ENCODE measurements at places on chromosomes 11 and 22.

- peak; percentile 76 for DNase-seq
These were observed 179.4 kb downstream of the CADM1 start for GRCh38 chr11:115324581-115325432.

GRCh38 chr11:120936356-120936755 is 87.5 kb upstream of the TBCEL start:
- no peak for DNase-seq

DNA sequence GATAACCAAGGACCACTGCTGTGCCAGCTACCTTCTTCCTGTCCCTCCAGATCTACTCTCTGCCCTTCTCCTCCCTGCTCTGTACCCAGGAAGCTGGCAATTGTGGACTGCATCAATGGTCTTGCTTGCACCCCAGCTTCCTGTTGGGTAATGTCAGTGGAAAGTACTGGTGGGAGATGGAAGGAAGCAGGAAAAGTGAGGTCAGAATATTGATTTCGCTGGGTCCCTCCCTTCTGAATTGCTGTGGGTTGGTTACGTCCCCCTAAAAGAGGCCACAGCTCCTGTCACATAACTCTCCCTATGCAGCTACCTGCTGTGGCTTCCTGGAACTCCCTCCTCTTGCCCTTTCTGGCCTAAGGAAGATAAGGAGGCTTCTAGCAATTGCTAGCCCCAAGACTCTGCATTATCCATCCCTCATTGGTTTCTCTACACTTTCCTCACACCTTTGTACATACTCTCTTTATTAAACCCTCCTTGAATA is 81.2 kb downstream of the RASSF10 start:
- no peak for DNase-seq

- DNase-seq: no peak
These were observed 23.5 kb downstream of the CPT1A start for GRCh38 chr11:68818181-68818580.

DNA sequence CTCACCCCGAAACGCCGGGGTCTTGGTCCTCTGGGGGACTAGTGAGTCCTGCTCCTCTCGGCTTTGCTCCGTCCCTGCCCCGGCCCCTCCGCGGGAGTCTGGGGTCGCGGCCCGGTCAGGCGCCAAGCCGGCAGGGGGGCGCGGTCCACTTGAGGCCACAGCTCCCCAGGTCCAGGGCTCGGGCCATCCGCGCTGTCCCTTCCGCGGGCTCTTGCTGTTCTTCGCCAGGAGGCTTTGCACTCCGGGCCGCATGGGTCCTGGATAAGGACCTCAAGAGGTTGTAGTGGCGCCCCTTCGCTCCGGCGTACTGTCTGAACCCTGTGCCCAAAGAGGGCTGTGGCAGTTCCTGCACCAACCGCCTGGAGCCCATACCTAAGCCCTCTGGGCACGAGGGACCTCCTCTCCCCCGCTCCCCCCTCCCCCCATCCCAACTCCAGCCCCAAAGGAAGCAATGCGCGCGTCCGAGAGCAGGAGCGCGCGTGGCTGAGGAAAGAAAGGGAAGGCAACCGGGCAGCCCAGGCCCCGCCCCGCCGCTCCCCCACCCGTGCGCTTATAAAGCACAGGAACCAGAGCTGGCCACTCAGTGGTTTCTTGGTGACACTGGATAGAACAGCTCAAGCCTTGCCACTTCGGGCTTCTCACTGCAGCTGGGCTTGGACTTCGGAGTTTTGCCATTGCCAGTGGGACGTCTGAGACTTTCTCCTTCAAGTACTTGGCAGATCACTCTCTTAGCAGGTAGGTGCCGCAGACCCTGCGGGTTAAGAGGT is at the start of gene ADM:
ADM (plus strand) TSS at position 579 of the 767 bp plus-strand sequence. CDS start 628 bp downstream, outside the sequence.
- DNase-seq: peak; percentile 97

DNA sequence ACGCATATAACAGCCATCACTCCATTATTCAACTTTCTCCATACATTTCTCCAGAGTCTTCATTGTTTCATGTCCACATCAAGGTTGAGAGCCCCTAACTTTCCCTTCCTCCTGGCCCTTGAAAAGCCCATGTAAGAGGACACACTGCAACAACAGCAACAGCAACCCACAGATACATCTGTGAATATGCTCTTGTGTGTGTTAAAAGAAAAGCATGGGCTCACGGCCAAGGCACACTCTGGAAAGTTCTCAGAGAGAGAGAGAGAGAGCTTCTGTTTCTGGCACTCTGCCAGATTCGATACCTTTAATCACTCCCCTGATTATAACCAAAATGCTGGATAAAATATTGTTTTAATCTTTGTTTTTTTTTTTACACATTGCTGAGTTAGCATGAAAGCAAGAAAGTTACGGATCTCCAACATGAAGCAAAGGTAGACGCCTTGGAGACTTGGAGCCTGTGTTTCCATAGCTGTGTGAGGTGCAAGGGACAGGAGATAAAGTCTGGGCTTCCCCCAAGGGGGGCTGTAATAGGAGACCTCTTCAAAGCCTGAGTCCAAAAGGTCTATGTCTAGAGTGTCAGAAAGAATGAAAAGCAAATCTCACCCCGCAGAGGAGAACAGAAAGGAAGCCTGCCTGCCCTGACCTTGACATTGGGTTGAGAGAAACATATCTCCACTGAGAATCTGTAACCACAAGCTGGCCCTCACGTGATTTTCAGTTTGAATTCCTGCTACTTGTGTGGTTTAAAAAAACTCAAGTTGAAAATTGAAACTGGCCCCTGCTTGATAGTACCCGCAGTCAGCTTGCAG is 33.7 kb upstream of the MPPED1 start:
- DNase-seq: peak; percentile 4

- peak; percentile 76 for DNase-seq
These were observed 737 bp upstream of the STIP1 start for GRCh38 chr11:64185175-64185692.

DNA sequence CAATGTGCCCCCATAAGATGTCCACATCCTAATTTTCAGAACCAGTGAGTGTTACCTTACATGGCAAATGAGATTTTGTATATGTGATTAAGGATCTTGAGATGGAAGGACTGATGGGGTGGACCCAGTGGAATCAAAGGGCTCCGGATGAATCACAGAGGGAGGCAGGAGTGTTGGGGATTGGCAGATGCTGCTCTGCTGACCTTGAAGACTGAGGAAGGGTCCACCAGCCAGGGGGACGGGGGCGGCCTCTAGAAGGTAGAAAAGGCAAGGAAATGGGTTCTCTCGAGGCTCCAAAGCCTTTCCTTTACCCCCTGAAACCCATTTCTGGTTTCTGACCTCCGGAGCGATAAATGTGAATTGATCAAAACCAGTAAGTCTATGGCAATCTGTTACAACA is 18.8 kb downstream of the TMEM218 start:
- DNase-seq: no peak

DNA sequence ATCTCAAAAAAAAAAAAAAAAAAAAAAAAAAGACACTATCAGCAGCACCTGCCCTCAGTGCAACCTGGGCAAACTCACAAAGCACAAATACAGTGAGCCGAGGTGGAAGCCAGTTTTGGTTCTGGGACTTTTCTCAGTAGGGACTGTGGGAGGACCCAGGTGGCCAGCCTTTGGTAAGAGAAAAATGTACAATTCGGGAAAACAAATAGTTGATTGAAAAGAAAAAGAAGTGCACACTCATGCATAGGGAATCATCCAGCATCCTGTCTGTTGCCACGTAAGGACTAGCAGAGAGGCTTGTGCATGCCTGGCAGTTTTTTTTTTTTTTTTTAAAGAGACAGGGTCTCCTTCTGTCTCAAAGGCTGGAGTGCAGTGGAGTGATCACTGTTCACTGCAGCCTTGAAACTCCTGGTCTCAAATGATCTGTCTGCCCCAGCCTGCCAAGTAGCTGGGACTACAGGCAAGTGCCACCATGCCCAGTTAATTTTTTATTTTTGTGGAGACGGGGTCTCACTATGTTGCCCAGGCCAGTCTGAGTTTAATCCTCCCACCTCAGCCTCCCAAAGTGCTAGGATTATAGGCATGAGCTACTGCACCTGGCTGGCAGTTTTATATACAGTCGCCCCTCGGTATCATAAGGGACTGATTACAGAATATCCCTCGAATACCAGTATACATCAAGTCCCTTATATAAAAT is 36.7 kb downstream of the TPST2 start:
- DNase-seq: peak; percentile 92

GRCh38 chr11:126129727-126130671 is 67.3 kb upstream of the CDON start:
- no peak for DNase-seq

- no peak for DNase-seq
These were observed 17.2 kb downstream of the POLR3H start for GRCh38 chr22:41526830-41527799.

DNA sequence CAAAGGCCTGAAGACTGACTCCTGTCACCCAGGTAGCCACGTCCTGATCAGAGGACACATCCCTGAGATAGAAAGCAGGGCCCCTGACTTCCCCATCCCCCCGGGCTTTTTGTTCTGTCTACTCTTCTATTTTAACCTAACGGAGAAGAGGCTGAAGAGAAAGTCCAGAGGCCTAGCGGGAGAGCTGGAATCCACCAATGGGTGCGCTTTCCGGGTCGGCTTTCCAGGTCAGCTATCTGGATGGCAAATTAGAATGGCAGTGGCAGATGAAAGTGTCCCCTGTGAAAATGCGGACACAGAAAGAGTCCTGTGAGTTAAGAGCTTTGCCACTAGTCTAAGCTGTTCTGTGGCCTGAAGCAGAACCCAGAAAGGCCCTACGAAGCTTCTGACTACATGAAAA is 13.1 kb upstream of the SERPING1 start:
- DNase-seq: no peak

GRCh38 chr11:68303083-68303482 is 9.3 kb upstream of the LRP5 start:
- DNase-seq: no peak

- no peak for DNase-seq
These were observed 2.1 kb downstream of the ARHGEF12 start for GRCh38 chr11:120338107-120338933.

GRCh38 chr22:47408409-47408808 is 646.0 kb downstream of the TBC1D22A start:
- DNase-seq: no peak

- DNase-seq: no peak
These were observed 2.6 kb downstream of the CYTH4 start for GRCh38 chr22:37284805-37285355.

- no peak for DNase-seq
These were observed 45.0 kb downstream of the CWC15 start for GRCh38 chr11:94928117-94928990.

DNA sequence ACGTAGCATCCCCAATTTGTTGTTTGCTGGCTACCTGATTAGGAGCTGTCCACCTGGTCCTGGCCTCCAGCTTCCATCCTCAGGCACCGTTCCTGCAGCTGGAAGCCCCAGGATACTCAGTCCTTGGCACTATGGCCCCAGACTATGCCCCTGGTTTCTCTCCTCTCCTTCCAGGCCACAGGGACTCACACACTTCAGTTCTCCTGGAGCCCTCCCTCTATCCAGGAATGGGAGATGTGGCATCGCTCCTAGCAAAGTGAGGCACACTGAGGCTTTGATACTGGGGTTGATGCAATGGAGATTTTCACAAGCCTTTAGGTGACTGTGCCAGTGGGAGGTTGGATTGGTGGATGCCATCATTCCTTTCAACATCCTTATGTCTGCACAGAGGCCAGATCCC is 142.8 kb upstream of the B3GAT1 start:
- no peak for DNase-seq

DNA sequence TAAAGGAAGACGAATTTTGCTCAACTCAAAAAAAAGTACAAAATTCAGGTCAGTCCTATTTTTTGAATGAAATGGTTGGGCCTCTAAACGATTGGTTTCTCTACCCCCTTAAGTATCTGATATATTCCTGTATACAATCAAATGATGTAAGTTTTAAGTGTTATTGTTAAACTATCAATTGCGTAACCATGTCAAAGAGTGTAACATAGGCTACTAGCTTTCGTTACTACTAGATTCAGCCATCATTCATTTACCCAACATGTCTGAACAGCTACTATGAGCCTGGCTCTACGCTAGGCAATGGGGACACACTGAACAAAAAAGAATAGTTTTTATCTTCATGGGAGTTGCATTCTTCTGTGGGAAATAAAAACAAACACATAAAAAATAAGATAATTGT is 3.3 kb downstream of the RAB6A start:
- no peak for DNase-seq

GRCh38 chr11:94877443-94878200 is 95.7 kb downstream of the CWC15 start:
- no peak for DNase-seq

- DNase-seq: peak; percentile 64
These were observed at the start of gene TTLL12 for GRCh38 chr22:43186272-43187170. TSS of gene TTLL12 (minus strand) at chr22:43187134. CDS start at chr22:43187069, 65 bp downstream.

GRCh38 chr11:117426941-117427340 is 99.3 kb downstream of the CEP164 start:
- no peak for DNase-seq

GRCh38 chr11:112281726-112282125 is 21.1 kb upstream of the PLET1 start:
- no peak for DNase-seq

GRCh38 chr11:3123305-3123704 is 41.8 kb downstream of the OSBPL5 start:
- DNase-seq: no peak

GRCh38 chr11:101045415-101045814 is 84.2 kb downstream of the PGR start:
- no peak for DNase-seq

GRCh38 chr11:63993993-63994392 is 7.8 kb downstream of the OTUB1 start:
- no peak for DNase-seq

DNA sequence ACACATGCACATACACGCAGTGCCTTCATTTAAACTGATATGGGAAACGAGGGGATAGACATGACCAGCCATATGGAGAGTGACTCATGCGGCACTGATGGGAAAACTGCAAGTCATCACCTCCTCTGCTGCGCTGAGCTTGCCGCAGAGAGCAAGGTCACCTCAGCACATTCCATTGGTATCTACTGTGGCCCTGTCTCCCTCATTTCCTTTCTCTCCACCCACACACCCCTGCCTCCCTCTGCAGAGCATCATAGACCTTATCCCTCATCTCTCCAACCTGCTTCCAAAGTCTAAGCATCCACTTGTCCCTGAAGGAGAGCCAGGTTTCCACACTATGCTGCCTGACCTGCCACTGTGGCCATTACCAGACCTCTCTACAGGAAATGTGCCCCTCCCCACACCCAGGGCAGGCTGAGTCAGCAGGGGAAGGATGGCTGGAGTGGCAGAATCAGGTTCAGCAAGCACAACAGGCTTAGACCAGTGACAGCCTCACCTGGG is 116.9 kb upstream of the SNX19 start:
- peak; percentile 96 for DNase-seq

All from fibroblast of skin of abdomen (primary cell).